ENCODE measurements at places on chromosomes 13 and 19.

GRCh38 chr13:113787694-113788093, 28.7 kb downstream of the TMEM255B start:
- DNase-seq = no peak

- DNase-seq = no peak
These were observed 171.2 kb upstream of the UBL3 start for GRCh38 chr13:30021611-30022010.

DNA sequence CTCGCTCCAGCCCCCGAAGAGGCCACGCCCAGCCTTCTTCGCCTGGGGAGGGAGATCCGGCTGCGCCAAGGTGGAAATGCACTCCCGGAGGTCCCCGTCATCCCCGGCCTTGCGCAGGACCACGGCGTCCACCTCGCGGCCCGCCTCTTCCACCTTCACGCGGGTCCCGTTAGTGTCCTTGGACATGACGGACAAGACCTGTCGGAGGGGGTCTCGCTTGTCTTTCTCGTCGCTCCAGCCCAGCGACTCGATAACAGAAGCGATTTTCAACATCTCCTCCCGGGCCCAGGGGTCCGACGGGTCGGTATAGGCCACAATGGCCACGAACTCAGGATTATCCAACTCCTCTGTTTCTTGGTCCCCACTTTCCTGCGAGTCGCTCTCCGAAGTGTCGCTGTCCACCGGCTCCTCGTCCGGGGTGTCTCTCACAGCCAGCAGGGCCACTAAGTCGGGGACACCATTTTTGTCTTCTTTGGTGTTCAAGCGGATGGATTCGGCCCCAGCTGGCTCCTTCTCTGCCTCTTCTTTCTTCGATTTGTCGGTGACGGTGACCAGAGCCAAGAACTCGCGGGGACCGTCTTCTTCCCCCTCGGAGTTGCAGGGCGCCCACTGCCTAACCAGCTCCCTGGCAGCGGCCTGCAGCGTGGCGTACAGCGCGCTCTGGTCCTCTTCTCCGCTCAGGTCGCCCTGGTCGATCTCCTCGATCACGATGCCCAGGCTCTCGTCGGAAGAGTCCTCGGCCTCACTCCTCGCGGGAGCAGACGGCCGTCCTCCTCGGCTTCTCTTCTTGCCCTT, 1.3 kb downstream of the PNMA8B start:
- no peak for DNase-seq

DNA sequence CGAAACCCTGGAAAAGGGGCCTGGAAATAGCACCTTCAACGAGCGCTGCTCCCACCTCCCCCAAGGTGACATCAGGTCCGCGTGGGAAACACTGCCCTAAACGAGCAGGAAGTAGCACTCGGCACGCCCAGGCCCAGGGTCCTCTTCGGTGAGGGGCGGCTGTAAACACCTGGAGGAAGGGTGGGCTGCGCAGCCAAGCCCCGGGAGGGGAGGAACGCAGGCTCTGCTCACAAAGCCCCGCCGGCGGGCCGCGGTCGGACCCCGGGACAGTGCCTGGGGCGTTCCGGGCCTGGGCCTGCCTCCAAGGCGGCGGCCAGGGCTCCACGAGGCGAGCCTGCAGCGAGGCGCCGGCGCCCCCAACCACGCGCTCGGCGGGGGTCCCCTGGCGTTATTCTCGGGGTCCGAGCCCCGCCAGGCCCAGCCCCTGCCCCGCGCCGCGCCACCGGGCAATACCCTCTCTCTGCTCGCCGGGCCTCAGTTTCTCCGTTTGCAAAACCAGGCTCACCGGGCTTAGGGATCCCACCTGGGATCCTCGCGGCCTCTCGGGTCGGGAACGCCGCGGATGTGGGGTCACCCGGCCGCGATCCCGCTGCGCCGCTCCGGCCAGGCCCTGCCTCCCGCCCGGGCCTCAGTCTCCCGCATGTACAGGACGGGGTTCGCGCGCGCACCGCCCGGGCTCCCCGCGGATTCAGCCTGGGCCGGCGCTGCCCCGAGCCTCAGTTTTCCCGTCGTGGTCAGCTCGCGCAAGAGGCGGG, 630 bp downstream of the RNF126 start:
- DNase-seq = no peak

- DNase-seq = no peak
These were observed 14.1 kb downstream of the PTPRS start for GRCh38 chr19:5326545-5326944.

Measured in skeletal muscle cell (primary cell).